GM12878 (cell line): ENCODE measurements at places on chromosomes 4 and X.

- no peak for DNase-seq
These were observed 448.2 kb downstream of the PCDH10 start for GRCh38 chr4:133597251-133597650.

- no peak for DNase-seq
These were observed 10.1 kb downstream of the DHX15 start for GRCh38 chr4:24574236-24574635.

DNA sequence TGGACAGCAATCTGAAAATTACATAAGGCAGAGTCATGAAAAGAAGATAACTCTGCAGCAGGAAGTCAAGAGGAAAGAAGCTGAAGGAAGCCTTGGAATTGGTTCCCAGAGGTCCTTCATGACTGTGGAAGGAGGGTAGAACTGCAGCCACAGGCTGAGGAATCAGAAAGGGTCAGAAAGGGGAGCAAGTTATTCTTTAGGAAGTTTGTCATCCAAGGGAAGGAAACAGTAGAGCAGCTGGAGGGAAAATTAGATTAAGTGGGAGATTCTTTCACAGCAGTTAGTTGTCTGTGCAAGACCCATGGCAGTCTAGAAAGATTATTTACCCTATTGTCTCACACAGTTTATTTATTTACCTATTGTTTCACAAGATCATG is 9.3 kb upstream of the ADH1C start:
- DNase-seq, result no peak

- DNase-seq, result no peak
These were observed 92.1 kb upstream of the RPA4 start for GRCh38 chrX:96791559-96791958.

DNA sequence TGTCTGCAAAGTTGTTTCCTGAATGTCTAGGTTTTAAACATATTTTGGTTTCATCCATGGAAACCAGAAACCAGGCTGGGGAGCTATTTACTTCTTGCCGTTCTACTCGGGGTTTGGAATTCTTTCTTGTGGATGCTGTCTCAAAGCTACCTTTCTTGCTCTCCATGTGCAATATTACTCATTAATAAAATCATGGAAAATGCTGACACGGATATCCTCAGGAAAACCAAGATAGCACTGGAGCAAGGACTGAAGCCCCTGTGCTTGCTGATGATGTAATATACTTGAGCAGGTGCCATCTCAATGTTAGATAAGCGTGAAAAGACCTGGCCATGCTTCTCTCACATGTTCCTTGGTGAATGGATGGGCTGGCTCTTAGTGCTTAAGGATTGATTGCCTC is 41.5 kb upstream of the HPF1 start:
- no peak for DNase-seq

- DNase-seq, result no peak
These were observed 3.5 kb upstream of the SAP30 start for GRCh38 chr4:173367285-173367684.

DNA sequence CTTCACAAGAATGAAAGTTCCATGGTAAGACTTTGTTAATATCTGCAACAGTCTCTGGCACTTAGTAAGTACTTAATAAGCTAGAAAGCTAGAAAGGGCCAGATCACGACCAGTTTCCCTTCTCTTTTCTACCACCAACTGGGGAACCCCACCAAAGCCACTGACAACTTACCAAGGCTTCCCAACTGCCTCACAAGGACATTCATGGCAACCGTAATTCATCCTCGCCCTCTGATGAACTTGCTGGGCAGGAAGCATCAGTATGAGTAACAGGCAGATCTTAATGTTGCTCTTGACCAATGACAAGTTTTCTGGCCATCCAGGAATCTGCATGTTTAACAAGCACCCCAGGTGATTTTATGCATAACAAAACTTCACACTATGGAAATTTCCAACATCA is 23.2 kb upstream of the ZCCHC13 start:
- no peak for DNase-seq
